D721Med (cell line): ENCODE measurements at places on chromosomes 12 and 14.

GRCh38 chr12:116381240-116381743, 103.8 kb upstream of the MED13L start:
- no peak for DNase-seq

DNA sequence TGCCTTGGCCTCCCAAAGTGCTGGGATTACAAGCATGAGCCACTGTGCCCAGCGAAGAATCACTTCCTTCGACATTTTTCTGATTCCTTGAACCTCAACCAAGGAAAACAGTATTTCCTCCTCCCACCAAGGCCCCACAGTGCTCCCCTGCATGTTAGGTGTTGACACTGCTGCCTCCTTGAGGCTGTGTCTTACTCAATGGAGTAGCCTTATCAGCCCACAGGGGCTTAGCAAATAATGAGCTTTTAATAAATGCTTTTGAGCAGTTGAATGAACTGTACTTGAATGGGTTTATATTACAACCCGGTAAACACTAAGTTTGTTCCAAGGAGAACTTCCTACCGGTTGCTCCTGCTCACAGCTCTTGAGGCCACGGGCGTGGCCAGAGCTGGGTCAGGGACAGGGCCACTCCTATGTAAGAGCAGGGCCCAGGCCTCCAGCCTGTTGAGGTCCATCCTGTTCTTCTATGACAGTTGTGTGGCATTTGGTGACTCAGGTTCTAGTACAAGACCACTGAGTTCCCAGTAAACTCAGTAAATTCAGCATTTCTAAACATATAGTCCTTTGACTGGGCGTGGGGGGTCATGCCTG, 36.8 kb upstream of the TUBA1A start:
- DNase-seq, result no peak

DNA sequence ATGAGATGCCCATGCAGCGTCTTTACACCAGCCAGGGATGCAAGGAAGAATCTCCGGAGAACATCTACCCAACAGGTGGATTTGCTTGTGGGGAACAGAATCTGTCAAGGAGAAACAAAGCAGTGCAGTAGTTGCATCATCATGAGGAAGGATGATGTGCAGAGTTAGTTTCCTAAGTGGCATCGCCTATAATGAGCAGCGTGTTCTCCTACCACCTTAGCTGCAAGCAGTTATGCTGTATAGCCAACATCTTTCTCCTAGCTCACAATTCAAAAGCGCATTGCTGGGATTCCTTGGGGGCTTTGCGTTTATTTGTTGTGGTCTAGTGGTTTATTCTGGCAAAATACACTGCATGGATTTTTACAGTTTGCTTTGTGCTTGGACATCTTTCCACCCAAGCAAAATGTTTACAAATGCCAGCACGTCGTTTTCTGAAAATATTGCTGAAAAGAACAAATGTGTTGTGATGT, 233.0 kb downstream of the RGS6 start:
- DNase-seq, result no peak

- no peak for DNase-seq
Observed at GRCh38 chr14:35932659-35933159, 106.6 kb downstream of the BRMS1L start.

- DNase-seq, result no peak
Observed at GRCh38 chr12:96205908-96206307, 11.7 kb downstream of the ELK3 start.

DNA sequence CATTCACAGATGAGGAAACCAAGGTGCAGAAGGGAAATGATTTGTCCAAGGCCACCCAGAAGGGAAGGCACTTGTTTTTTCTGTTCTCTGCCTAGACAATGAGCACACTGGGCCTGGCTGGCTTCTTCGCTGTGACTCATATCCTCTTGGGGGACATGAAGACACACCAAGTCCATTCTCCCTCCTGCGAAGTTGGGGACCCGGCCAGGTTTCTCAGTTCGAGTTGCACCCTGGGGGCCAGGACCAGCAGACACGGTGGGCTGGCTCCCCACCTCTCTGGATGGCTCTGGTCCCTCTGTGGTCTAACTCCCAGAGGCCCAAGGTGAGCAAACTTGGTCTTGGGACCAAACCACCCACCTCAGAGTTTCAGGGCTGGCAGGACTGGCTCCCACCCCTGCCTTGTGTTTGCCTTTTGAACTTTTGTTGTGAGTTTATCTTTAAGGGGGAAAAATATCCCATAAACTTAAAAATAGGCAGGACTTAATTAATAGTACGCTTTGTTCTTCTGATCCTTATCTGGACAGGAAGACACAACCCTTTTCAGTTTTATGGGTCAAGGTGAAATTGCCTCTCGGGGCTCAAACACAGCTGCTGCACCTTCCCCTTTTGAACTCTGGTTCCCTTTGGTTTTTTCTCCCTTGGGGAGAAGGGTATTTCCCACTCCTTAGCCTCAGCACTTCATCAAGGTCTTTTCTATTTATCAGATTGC, 9.0 kb upstream of the MLEC start:
- no peak for DNase-seq

DNA sequence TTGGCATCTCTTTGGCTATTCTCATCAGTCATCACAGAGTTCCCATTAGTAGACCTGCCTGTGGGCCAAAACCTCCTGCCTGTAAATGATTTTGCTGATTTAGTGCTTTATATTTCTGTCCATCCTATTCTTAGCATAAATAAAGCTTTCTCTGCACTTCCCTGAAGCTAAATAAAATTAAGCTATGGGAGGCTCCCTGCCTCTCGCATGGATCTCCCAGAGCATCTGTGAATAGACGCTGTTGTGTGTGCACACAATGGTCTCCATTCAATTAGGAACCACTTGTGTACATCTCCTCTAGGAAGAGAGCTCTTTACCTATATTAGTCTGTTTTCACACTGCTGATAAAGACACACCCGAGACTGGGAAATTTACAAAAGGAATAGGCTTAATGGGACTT, 80.4 kb downstream of the PPFIBP1 start:
- DNase-seq, result no peak

DNA sequence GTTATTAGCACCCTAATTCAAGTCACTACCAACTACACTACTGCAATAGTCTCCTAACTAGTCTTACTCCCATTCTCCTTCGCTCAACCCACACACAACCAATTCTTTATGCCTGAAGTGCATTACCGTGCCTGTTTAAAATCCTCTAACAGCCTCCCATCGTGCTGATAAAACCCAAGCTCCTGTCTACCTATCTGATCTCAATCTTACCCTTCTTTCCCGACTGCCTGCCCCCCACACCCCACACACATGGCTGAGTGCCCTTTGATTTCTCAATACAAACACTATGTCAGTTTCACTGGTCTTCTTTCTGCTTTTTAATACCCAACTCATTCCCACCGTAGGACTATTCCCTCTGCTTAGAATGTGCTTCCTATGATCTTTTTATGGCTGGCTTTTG, 59.9 kb downstream of the SPPL3 start:
- no peak for DNase-seq

DNA sequence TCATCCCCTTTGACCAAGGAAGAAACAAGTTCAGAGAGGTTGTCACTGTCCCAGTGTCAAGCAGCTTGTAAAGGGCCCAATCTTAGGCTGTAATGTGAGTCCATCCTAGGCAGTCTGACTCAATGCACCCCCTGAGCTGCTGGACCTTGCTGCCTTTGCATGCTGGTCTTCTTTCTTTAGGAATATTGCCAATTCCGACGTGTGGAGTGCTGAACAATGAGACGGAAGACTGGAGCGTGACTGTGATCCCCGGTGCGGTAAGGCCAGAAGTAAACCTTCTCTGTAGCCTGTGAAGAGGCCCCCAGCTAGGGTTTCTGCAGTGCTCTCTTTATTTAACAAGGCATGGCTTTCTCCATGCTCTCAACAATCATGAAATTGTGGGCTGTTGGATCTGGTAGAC, 963 bp downstream of the TCTN2 start:
- no peak for DNase-seq

DNA sequence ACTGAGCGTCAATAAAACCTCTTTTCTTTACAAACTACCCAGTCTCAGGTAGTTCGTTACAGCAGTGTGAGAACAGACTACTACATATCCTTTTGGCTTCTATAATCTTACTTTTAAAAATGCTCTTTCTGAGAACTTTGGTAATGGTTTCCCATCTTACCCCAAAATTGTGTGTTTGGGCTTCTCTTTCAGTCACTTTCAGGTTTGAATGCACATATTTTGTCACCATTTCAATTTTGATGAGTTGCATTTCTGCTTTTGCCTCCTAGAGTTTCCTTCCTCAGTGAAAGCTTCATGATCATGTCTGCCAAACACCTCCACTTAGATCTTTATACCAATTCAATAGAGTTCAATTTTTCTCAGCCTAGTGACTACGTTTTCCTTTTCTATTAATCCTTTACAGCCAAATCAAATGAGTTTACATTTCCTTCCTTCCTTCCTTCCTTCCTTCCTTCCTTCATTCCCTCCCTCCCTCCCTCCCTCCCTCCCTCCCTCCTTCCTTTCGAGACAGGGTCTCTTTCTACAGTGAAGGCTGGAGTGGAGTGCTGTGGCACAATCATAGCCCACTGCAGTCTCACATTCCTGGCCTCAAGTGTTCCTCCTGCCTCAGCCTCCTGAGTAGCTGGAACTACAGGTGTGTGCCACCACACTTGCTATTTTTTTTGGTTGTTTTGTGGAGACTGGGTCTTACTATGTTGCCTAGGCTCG, 124.9 kb downstream of the BCAT1 start:
- no peak for DNase-seq

GRCh38 chr14:75254901-75255584, 23.6 kb upstream of the FOS start:
- no peak for DNase-seq

DNA sequence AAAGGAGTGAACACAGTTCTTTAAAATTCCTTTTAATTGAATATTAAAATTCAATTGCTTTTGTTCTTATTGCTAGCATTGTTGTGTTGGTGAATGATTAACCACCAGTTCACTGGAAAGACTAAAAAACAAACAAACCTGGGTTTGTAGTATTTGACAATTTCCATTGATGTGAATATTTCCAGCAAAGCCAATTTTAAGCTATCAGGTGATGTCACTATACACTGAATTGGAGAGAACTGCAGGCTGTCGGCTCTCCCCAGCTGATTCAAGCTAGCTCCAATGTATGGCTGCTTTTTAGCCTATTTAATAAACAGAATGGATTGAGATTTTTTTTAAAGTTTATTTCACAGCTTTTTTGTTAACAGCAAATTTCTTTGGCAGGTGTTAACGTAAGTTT, 1753.6 kb upstream of the SEL1L start:
- DNase-seq, result no peak
